ENCODE measurements at places on chromosomes 6 and 20. TPM values are rescaled to one million over a fixed set of nuclear protein-coding genes. Genes with fewer than 3 reads are reported as not detected.

SEMG1 gene
- total RNA-seq: not detected

ECT2L gene
- not detected for total RNA-seq

DEFB129 gene
- total RNA-seq: not detected

EPB41L1 gene
- 42.7 TPM for total RNA-seq

VPS52 gene
- total RNA-seq: 34.9 TPM

OTOR gene
- total RNA-seq: not detected

PNRC1 gene
- total RNA-seq: 56.0 TPM

IL17F gene
- not detected for total RNA-seq

SMLR1 gene
- total RNA-seq: not detected

TMEM217 gene
- total RNA-seq: 0.89 TPM

FGD2 gene
- total RNA-seq: not detected

KIAA0408 gene
- 0.98 TPM for total RNA-seq

ABCC10 gene
- 32.1 TPM for total RNA-seq

SIRPD gene
- total RNA-seq: not detected

SPATS1 gene
- not detected for total RNA-seq

PPP1R14C gene
- 11.9 TPM for total RNA-seq

ATP9A gene
- 47.7 TPM for total RNA-seq

BTN1A1 gene
- total RNA-seq: not detected

CST7 gene
- total RNA-seq: not detected

CTCFL gene
- total RNA-seq: under 0.01 TPM

RIPPLY2 gene
- total RNA-seq: not detected

SNAI1 gene
- 4.2 TPM for total RNA-seq

MRAP2 gene
- 0.13 TPM for total RNA-seq

MUC22 gene
- not detected for total RNA-seq
